ENCODE measurements at places on chromosomes 4 and X. TPM values are rescaled to one million over a fixed set of nuclear protein-coding genes. Genes with fewer than 3 reads are reported as not detected.

The TKTL2 gene
- not detected for total RNA-seq

The TCEAL7 gene
- total RNA-seq = 6.5 TPM

The CT55 gene
- 0.10 TPM for total RNA-seq

The GBA3 gene
- not detected for total RNA-seq

The PDHA2 gene
- total RNA-seq = not detected

The SYTL4 gene
- total RNA-seq = 1.2 TPM

The CXorf49 gene
- total RNA-seq = not detected

The USP27X gene
- total RNA-seq = 4.1 TPM

The VSIG4 gene
- total RNA-seq = not detected

The LPAR4 gene
- total RNA-seq = 3.3 TPM

The AFM gene
- not detected for total RNA-seq

The NIPAL1 gene
- total RNA-seq = 1.7 TPM

The MEPE gene
- not detected for total RNA-seq

The ABLIM2 gene
- total RNA-seq = 1.6 TPM

The ARSD gene
- 8.1 TPM for total RNA-seq

The SMPX gene
- not detected for total RNA-seq

The PDHA1 gene
- total RNA-seq = 237 TPM

The SPIN4 gene
- total RNA-seq = 25.2 TPM

The STBD1 gene
- 1.6 TPM for total RNA-seq

The AMELX gene
- total RNA-seq = not detected

The BCORL1 gene
- total RNA-seq = 2.4 TPM

The ATP8A1 gene
- 7.0 TPM for total RNA-seq

The SAGE1 gene
- 0.03 TPM for total RNA-seq

The CT47A7 gene
- total RNA-seq = not detected

The MAGEE1 gene
- 2.2 TPM for total RNA-seq

The CLCN5 gene
- total RNA-seq = 7.3 TPM

Data from H7 (cell line).